ENCODE measurements at places on chromosomes 13 and 19. TPM values are rescaled to one million over a fixed set of nuclear protein-coding genes. Genes with fewer than 3 reads are reported as not detected.
A peak's percentile ranks its signal among the peaks of the same experiment; 100 is the strongest.

The FPR2 gene
- not detected for total RNA-seq

- peak; percentile 73 for DNase-seq
These were observed 226.3 kb downstream of the SLC7A1 start for GRCh38 chr13:29369060-29369743.

GRCh38 chr19:40763963-40764362, 11.4 kb upstream of the MIA start:
- no peak for DNase-seq

DNA sequence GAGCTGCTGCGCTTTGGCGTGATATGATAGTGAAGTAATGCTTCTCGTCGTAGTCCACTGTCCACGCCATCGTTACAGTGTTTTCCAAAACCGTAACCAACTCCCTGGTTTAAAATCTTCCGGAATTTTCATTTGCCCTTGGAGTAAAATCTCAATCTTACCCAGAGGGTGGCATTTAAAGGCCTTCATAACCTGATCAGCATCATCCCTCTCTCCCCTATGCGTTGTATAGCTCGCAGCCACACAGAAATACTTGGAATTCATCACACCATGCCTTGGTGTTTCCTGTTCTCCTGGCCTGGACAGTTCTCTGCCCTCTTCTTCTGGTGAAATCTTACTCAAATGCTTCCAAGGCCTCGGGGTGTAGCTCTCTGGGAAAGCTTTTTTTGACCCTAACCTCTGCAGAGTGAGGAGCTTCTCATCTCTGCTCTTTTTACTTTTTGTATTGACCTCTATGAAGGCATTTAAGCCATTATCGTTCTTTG, 839 bp downstream of the MPHOSPH8 start:
- DNase-seq = peak; percentile 61

DNA sequence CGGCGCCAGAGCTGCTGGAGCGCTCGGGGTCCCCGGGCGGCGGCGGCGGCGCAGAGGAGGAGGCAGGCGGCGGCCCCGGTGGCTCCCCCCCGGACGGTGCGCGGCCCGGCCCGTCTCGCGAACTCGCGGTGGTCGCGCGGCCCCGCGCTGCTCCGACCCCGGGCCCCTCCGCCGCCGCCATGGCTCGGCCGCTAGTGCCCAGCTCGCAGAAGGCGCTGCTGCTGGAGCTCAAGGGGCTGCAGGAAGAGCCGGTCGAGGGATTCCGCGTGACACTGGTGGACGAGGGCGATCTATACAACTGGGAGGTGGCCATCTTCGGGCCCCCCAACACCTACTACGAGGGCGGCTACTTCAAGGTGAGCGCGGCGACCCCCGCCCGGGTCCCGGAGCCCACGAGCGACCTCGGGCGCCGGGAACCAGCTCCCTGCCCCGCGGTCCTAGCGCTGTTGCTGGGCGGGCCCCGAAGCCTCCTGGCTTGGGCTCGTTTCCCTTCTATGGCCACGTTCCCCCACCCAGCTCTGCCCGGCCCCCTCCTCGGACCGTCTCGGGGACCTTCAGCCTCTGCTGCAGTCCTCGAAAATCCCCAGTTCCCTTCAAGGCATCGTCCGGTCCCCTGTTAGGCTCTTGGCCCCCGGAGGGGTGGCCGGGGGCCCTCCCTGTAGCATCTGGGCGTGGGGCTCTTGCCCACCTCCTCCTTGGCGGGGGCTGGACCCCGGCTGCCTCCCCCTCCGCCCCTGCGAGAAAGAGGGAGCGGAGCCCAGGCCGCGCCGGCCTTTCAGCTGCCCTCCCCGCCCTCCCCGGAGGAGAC, at the start of gene CDC34:
Gene CDC34, plus strand, starts transcription at position 8 of the 808 bp plus-strand sequence. Its CDS starts 172 bp downstream, at position 180.
- no peak for DNase-seq

DNA sequence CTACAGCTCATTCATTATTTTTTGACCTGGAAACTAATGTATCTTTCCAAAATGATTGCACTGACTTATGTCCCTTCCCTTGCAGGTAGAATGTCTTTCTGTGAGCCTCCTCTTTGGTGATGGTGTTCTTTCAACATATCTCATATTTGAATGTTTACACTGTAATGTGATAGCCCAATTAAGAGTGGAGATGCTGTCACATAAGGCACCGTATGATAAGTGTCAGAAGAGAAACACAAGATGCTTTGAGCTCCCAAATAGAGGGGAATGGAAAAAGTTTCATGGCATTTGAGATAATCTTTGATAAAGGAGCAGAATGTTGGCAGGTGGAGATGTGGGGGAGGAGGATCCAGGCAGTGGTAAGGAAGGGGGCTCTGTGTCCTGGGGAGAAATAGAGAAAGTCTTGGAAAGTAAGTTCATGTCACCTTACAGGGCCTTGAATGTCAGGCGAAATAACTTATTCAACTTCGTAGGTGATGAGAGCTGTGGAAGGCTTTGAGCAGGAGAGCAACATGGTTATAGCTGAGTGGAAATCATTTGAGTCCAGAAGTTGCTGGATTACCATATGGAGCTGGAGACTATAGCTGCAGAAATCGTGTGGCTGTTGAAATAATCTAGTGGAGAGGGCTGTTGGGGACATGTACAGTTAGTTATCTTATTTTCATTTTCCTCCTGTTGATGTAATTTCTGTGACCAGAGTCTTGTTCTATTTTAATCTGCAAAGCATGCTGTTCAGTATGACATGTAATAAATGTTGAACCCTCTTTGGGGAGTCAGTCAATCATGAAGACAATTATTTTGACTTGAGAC, 10.3 kb upstream of the RNF113B start:
- no peak for DNase-seq

- no peak for DNase-seq
These were observed 32.2 kb downstream of the SLC10A2 start for GRCh38 chr13:103033999-103034398.
